ENCODE measurements at places on chromosomes 13 and 19.

DNA sequence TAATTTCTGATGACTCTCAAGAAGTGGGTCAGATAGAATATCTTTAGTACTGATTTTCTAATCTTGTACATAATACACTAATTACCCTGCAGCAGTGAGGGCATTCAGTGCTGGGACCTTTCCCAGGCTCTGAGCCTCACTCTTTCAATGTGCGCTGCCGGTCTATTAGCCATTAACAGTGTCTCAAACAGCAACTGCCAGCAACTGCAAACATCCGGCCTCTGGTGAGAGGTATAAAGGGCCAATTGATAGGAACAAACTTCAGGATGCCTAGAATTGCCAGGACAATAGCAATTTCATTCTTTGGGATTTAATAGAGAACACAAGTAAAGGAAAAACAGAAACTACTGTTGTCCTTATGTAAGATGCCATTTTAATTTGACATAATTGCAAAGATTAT is 604.4 kb upstream of the SPRY2 start:
- no peak for DNase-seq

DNA sequence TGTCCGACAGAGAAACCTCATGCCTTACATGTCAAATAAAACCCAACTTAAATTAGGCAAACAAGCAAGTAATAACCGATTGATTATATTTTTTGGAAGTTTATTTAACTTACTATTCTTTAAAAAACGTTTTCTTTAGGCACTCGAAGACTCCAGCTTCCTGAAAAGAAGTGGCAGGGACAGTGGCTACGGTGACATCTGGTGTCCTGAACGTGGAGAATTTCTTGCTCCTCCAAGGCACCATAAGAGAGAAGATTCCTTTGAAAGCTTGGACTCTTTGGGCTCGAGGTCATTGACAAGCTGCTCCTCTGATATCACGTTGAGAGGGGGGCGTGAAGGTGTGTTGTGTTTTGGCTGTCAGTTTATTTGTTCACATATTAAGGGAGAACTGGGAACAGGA is 164.4 kb downstream of the LMO7 start:
- no peak for DNase-seq

GRCh38 chr13:67314405-67314804 is 84.3 kb upstream of the PCDH9 start:
- no peak for DNase-seq

- DNase-seq: no peak
Observed at GRCh38 chr19:18800079-18800478, 9.0 kb upstream of the COMP start.

DNA sequence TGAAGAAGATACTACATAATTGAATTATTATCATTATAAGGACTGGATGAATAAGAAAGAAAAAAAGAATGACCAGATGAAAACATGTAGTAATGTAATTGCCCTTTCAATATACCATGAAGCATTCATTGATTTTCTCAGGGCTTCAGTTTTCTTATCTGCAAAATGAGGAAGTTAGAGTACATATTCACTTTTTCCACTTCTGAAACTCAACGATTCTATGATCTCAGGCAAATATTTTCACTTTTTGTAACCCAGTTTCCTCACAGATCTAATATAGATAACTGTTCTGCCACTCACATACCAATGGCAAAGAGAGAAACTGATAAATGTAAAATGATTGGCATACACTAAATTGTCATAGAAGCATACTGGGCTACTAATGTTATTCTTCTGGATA is 856.6 kb upstream of the KLHL1 start:
- DNase-seq: no peak
